ENCODE measurements at places on chromosomes 2 and 18.

DNA sequence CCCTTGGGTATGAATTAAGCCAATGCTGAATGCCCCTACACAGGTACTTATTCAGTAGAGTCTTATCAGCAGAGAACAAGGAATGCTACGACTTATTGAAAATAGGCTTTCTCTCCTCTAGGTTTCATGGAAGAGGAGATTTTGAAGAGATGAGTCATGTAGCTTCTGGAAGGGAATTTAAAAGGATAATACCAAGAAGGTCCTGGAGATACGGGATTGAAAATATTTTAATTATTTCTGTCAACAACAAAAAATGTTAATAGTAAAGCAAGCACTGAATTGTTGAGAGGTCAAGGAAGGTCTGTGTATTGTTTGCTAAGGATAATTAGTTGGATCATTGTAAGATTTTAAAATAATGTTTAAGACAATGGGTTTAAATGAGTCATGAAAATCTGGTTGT lies 293.0 kb upstream of the SPHKAP start:
- no peak for DNase-seq

- DNase-seq = no peak
Observed at GRCh38 chr2:23609254-23609653, 224.3 kb downstream of the KLHL29 start.

- no peak for DNase-seq
Observed at GRCh38 chr2:62529758-62530157, 23.8 kb upstream of the TMEM17 start.

GRCh38 chr2:107197594-107198294 lies 311.8 kb upstream of the ST6GAL2 start:
- DNase-seq = no peak

- no peak for DNase-seq
Observed at GRCh38 chr18:41034413-41034812, 920.6 kb upstream of the PIK3C3 start.

DNA sequence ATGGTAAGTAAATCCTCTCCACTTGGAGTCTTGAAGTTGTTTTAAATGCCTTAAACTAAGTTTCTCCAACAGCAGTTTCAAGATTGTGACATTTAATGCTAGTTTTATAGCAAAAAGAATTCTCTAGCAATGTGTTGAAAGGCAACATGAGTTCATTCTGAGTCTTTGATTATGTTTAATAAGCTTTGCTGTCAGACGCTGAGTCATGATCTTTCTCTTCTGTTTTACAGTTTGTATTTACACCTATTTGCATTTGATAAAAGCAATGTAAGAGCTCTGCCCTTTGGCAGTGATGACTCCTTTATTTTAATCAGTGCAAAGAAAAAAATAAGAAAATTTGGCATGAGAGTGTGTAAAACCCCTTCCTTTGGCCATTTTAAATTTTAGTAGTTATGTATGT lies 497.7 kb downstream of the STK39 start:
- no peak for DNase-seq

DNA sequence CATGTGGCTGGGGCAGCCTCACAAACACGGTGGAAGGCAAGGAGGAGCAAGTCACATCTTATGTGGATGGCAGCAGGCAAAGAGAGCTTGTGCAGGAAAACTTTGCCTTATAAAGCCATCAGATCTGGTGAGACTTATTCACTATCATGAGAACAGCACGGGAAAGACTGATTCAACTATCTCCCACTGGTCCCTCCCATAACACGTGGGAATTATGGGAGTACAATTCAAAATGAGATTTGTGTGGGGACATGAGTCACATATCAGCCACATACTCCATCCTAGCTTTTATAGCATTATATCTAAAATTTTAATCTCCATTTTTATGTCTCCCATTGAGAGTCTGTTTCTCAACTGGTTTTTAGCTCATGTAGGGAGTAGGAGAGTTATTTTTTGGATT lies 45.7 kb downstream of the ICOS start:
- no peak for DNase-seq

DNA sequence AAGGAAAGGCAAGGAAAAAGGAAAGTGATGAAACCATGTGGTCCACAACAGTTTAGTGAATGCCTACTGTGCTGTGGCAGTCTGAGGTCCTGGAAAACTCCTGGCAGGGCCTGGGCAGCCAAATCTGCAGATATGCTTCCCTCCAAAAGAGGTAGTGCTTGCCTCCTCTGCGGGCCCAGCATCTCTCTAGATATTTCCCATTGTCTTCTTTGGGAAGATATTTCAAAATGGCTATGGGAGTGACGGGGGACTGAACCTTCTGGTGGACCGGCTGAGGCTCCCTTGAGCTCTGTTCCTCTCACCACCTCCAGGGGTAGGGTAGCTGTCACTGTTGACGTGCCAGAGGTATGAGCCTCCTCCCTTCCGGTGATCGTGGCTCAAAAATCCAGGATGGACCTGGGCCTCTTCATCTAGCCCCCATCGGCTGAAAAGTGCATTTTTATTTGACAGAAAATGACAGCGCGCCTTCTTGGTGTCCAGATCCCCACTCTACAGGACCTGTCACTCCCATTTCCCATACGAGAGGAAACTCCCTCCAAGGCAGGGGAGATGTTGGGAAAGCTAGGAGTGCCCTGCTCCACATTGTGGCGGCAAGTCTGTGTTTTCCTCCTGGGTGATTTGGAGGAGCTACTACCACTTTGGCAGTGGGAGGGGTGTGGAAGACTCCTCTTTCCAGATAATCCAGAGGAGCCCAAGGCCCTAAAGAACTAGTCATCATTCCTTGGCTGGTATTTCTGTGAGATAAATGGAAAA lies 9.4 kb upstream of the PAX3 start:
- no peak for DNase-seq
